Activated CD4-positive, alpha-beta T cell treated with anti-CD3 and anti-CD28 coated beads, Interleukin-2, Interleukin-4, amounts not matched to agents 100 ng/mL and 50 ng/mL, durations not matched to agents 16 hours and 8 hours (primary cell): ENCODE measurements at places on chromosomes 12 and 14.
A peak's percentile ranks its signal among the peaks of the same experiment; 100 is the strongest.

- no peak for DNase-seq
Observed at GRCh38 chr12:128266541-128267130, 334 bp upstream of the TMEM132C start.

DNA sequence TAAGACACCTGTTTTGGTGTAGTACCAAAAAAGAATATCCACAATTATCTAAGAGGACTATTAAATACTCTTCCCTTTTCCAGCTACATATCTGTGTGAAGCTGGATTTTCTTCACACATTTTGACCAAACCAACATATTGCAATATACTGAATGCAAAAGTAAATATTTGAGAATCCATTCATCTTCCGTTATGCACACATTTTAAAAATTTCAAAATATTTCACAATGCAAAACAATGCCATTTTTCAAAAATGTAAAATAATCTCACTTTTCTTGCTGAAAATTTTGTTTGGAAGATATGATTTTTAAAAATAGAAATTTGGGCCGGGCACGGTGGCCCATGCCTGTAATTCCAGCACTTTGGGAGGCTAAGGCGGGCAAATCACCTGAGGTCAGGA is 133.9 kb upstream of the FUT8 start:
- DNase-seq = no peak

- DNase-seq = peak; percentile 21
Observed at GRCh38 chr12:39764944-39765560, 145.4 kb upstream of the ABCD2 start.

DNA sequence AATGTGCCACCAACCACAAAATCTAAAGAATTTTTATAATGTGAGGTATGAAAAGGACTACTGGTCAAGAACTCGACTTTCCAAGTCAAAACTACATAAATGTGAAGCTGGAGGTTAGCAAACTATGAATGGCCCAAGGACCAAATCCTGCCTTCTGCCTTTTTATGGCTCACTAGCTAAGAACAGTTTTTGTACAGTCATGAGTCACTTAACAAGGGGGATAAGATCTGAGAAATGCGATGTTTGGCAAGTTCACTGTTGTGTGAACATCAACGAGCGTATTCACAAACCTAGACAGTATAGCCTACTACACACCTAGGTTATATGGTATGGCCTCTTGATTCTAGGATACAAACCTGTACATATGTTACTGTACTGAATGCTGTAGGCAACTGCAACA is 28.2 kb downstream of the FERMT2 start:
- no peak for DNase-seq

GRCh38 chr14:100523843-100524169 is 63.4 kb downstream of the BEGAIN start:
- DNase-seq = no peak

DNA sequence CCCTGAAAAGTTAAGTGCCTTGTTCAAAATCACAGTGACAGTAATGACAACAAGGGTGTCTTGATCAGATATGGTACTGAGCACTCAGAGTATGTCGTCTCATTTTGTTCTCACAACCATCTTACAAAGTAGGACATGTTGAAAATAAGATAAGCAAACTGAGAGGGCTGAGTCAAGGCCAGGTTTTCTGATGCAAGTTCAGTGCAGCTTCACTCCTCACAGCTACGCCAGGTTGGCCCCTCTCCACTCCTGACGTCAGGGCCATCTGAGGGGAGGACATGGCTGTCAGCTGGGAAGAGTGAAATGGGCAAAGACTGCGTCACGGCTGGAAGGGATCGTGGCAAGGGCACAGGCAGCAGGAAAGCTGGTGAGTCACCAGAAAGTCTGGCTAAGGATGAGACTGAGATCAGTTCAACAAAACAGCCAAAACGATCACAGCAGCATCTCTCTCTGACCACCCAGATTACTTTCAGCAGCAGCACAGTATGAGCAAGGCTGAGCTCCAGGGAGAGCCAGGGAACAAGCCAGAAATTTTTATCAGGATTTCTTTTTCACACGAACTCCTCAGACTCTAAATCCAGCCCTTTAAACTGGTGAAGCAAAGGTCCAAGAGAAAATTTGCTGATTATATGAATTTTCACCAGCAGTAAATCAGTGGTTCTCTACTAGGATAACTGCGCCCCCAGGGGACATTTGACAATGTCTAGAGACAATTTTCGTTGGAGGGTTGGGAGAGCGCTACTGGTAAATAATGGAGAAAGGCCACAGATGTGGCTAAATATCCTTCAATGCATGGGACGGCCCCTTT is 297.9 kb upstream of the AMIGO2 start:
- DNase-seq = no peak

DNA sequence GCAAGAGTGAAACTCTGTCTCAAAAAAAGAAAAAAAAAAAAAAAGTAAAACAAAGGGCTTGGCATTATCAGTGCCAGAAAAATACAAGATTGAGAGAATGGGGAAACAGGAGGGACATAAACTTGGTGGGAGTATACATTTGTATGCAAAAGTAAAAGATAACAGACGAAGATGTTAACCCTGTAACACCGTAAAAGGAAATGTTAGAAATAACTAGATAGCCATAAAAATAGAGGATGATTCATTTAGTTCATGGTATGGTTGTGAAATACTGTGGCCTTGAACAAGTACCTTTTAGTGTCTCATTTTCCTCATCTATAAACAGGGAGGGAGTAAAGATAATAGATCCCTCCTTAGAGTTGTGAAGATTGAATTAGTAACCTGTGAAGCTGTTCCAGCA is 33.3 kb downstream of the ATP2A2 start:
- peak; percentile 68 for DNase-seq

- DNase-seq = peak; percentile 44
Observed at GRCh38 chr14:69152181-69152901, 578 bp downstream of the DCAF5 start.

DNA sequence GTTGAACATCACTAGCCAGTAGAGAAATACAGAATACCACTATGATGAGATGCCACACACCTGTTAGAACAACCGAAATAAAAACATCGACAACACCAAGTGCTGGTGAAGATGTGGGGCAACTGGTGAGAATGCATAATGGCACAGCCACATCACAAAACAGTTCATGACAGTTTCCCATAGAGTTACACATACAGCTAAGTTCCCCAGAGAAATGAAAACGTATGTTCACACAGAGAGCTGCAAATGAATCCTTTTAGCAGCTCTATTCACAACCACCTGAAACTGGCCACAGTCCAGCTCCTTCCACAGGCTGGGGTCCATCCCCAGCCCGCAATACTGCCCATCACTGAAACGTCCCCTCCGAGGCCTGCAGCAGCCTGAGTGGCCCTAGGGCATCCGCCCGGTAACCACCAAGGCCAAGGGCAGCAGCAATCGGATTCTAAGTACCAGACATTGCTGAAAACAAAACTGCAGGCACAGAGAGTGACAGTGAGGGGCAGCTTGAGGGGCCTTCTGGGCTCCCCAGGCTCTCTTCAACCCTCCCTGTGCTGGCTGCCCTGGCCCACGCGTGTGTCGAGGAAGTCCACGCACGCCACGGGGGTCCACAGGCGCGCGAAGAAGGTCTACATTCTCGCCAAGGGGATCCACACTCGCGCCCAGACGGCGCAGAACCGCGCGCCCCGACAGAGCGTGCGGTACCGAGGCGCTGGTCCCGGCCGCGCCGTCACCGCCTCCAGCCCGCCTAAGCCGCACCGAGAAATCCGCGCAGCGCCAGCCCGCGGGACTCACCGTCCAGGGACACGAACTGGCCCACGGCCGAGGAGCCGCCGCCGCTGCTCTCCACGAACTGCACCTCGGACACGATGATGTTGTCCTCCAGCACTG is 903 bp downstream of the BRF1 start:
- no peak for DNase-seq
